ENCODE measurements at places on chromosomes 5 and 9. TPM values are rescaled to one million over a fixed set of nuclear protein-coding genes. Genes with fewer than 3 reads are reported as not detected.

CCL27 gene
- total RNA-seq: not detected

DBH gene
- total RNA-seq: not detected

RANBP17 gene
- not detected for total RNA-seq

SNAPC3 gene
- 24.3 TPM for total RNA-seq

SLC26A2 gene
- 7.1 TPM for total RNA-seq

SPEF2 gene
- 5.0 TPM for total RNA-seq

PCYOX1L gene
- 19.5 TPM for total RNA-seq

NR6A1 gene
- total RNA-seq: 1.2 TPM

RFESD gene
- total RNA-seq: 2.2 TPM

PCDHB7 gene
- 6.9 TPM for total RNA-seq

MYOZ3 gene
- total RNA-seq: not detected

AFAP1L1 gene
- 2.0 TPM for total RNA-seq

SYNPO gene
- 4.3 TPM for total RNA-seq

RIC1 gene
- 10.1 TPM for total RNA-seq

TTLL11 gene
- 2.0 TPM for total RNA-seq

GKAP1 gene
- total RNA-seq: 2.7 TPM

VCP gene
- 386 TPM for total RNA-seq

ENC1 gene
- 46.6 TPM for total RNA-seq

IL4 gene
- not detected for total RNA-seq

PCDH12 gene
- not detected for total RNA-seq

TMEM174 gene
- not detected for total RNA-seq

TMEM141 gene
- total RNA-seq: 93.0 TPM

SHC3 gene
- 0.02 TPM for total RNA-seq

CRB2 gene
- not detected for total RNA-seq

CYLC2 gene
- total RNA-seq: not detected

CCL28 gene
- total RNA-seq: not detected

PCDHA10 gene
- total RNA-seq: 0.02 TPM

TSLP gene
- total RNA-seq: 1.1 TPM

CAPSL gene
- total RNA-seq: not detected

CNTLN gene
- 2.8 TPM for total RNA-seq

FOXD4L4 gene
- total RNA-seq: not detected

SPINK14 gene
- not detected for total RNA-seq

GTF3C4 gene
- 12.4 TPM for total RNA-seq

IPO11 gene
- total RNA-seq: 24.7 TPM

GNAQ gene
- total RNA-seq: 20.6 TPM

PHF24 gene
- not detected for total RNA-seq

Measured in H4 (cell line).